GM13977 (cell line): ENCODE measurements at places on chromosomes 7 and 10.

GRCh38 chr10:49387071-49387470, 8.8 kb downstream of the DRGX start:
- no peak for DNase-seq

DNA sequence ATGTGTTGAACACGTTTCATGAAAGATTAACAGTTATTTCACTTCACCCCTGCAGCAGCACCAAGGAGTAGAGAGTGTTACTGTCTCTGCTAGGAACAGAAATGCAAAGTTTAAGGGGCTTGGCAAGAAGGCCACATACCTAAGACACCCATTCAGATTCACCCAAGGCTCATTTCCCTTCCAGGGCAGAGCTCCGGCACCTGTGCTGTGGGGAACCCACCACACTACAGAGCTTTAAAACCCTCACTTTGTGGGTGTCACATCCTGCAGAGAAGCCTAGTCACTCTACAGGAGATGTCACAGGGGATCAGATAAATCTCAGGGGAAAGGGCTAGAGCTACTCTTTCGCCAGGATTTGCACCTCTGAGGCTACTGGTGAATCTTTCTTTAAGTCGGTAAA, 176.1 kb upstream of the KLF6 start:
- DNase-seq = no peak

- no peak for DNase-seq
Observed at GRCh38 chr10:120735315-120735714, 115.8 kb upstream of the WDR11 start.

DNA sequence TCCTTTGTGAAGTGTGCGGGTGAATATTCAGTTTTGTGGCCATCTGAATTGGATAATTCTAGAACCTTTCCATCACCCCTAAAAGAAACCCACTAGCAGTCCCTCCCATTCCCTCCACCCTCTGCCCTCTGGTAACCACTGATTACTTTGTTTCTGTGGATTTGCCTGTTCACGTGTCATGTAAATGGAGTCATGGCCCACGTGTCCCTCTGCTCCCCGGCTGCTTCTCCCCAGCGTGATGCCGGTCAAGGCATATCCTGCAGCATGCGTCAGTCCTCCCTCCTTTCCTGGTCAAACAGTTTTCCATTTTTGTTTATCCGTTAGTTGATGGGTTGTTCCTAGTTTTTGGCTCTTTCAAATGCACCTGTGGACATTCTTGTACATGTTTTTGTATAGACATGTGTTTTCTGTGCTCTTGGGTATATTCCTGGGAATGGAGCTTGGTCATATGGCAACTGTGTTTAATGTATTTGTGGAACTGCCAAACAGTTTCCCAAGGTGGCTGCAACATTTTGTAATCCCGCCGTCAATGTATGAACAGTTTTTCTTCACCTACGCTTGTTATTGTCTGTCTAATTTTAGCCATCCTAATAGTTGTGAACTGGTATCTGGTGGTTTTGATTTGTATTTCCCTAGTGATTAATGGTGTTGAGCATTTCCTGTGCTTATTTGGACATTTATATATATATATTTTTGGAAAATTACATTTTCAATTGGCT, 22.4 kb downstream of the PPP2R2D start:
- no peak for DNase-seq

DNA sequence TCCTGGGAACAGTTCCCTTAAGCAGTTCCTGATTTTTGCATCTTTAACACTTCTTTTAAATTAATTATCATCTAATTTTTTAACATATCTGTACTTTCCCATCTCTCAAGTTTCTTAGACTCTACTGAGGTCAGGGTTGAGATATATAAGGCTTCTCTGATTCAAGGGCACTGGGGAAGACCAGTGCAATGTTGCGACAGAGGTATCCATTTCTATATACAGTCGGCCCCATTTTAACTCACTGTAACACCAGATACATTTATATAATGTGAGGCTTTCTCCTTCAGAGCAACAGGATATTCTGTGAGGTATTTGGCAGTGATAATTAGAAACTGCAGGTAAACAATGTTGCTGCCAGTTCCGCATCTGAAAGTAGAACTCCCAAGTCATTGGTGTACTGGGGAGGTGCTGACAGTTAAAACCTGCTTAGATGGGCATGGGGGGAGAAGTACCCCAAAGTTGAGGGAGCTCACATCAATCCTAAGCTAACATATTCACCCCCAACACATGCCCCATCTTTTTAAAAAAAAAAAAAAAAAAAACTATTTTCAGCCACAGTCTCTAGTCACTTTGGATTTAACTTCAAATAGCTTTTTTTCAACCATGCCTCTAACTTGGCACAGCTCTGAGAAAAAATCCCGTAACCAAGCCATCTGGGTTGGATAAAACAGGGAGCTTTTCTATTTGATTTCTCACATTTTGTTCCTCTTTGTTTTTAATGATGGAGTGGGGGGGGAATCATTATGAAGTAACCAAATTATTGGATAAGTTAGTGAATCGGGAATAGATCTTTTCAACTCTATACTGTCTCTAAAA, 62.9 kb downstream of the REEP3 start:
- DNase-seq = no peak

DNA sequence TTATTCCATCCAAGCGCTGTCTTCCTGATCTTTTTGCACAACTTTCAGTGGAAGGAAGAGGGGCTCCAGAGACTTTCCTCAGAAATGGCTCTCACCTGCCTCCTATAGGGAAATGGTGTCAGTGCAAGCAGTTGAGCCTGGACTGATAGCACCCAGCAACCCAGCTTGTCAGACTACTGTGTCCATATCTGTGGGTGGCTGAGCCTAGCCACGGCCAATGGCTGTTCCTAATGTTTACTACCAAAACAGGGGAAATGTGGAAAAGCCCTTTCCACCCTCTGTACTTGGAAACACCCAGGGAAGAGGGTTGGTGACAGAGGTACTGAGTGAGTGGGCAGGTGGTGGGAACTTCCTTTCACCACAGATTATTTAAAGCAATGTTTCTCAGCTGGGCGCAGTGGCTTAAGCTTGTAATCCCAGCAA, 4.3 kb upstream of the YKT6 start:
- DNase-seq = peak; percentile 70

- no peak for DNase-seq
Observed at GRCh38 chr7:49797987-49798660, 24.7 kb downstream of the VWC2 start.
